ENCODE measurements at places on chromosomes 5 and 9.

DNA sequence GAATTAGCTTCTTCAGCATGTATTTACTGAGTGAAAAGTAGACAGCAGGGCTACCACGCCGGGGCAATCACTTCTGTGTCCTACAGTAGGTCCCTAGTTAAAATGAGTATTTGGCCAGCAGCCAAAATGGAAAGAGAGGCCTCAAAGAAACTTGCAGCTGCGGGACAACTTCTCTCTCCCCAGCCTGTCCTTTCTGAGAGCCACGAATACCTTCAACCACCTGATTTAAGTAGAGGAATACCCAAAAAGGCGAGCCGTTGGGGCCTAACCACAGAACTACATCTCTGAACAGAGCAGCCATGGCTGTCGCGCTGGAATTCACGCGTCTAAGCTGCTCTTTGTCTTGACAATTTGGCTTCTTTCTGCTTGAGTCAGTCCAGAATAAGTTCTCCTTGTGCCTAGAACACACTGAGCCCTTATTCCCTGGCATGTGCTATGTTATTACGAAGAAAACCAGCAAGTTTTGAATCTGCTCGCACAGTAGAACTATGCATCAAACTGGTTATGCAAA is 43.8 kb upstream of the GOLPH3 start:
- DNase-seq = no peak

GRCh38 chr5:61768692-61769281 is 436.7 kb downstream of the ZSWIM6 start:
- DNase-seq = no peak

DNA sequence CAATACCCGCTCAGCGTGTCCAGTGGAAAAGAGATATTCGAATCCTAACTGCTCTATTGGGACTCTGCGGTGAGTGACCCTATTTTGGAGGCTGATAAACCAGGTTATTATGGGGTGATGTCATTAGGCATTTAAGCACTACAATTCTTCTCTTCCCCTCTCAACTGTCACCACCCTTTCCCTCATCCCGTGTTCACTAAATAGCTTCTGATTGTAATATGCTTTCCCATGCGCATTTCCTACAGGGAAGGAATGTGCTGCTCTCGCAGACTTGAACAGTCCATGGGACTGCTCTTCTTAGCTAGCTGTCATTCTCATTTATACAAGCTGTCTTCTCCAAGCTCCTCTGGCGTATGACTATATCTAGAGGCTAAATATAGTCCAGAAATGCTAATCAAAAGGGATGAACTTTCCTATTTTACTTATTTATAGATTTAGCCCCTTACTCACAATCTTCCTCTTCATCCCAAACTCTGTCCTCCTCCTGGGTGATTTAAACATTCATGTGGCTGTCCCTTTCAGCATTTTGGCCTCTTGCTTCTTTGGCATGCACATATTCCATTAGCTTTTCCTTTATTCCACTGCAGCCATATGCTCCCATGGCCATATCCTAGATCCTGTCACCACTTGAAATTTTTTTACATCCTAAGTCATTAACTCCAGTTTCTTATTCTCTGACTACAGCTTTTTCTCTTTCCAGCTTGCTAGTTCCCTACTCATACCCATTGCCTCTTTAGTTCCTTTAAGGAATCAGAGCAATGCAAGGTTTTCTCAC is 39.6 kb upstream of the CSNK1G3 start:
- DNase-seq = no peak

DNA sequence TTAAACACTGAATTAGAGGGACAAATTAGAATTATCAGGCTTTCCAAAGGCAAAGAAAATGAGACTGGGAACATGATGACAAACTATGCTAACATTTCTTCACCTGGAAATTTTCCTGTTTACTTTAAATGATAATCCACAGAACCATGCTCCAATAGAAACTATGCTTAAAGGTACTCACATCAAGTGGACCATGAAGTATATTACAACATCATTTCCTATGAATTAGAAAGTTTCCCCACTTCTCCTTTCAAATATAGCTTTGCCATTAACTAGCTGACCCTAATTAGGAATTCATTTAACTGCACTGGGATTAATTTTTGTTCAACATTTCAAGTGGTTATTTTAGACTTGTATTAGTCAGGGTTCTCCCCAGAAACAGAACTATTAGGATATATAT is 81.4 kb downstream of the DTWD2 start:
- no peak for DNase-seq

- no peak for DNase-seq
These were observed 89.8 kb downstream of the CDKN2A start for GRCh38 chr9:21904371-21904770.

- no peak for DNase-seq
These were observed 205.6 kb upstream of the ZNF608 start for GRCh38 chr5:124952079-124952478.

- no peak for DNase-seq
These were observed 49.3 kb downstream of the MLLT3 start for GRCh38 chr9:20573023-20573422.

All from stimulated activated CD8-positive, alpha-beta memory T cell treated with anti-CD3 and anti-CD28 coated beads, Interleukin-7, amount 100 ng/mL, for 4 hours (primary cell).